ENCODE measurements at places on chromosomes 11 and 22.

- DNase-seq, result no peak
These were observed 820.4 kb downstream of the LUZP2 start for GRCh38 chr11:25317216-25317615.

DNA sequence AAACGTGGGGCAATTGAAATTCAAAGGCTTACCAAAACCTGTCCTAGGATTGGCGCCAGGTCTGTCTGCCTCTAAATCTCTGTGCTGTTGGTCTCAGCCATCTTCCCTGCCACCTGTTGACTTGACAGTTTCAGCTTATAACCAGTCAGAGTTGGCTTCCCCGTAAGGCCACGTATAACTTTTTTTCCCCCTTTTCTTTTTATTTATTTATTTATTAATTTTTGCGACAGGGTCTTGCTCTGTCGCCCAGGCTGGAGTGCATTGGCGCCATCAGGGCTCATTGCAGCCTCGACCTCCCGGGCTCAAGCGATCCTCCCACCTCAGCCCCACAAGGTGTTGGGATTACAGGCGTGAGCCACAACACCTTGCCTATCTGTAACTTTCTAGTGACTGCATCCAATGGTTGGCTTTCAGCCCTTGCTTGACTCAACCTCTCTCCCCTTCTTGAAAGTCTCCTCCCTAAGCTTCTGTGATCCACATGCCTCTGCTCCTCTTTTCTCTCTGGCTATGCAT lies 1.4 kb upstream of the SYVN1 start:
- no peak for DNase-seq

- no peak for DNase-seq
These were observed 541.4 kb upstream of the CCDC90B start for GRCh38 chr11:83827520-83827919.

DNA sequence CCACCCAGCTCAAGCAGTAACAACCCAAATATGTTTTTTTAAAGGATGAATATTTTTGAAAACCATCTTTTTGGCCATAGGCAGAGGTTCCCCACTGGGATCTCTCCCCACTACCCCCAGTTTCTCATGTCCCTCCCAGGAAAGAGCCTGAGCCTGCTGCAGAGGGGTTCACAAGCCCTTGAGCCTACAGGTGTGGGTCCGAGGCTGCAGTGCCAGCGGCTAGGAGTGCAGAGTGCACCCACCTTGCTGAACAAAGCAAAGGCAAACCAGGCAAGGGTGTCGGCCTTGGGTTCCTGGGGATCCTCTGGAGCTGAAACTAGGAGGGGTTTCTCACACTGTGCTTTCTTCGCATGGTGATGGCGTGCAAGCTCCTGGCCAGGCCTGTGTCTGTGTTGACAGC lies 35.0 kb downstream of the GNAZ start:
- DNase-seq, result no peak

DNA sequence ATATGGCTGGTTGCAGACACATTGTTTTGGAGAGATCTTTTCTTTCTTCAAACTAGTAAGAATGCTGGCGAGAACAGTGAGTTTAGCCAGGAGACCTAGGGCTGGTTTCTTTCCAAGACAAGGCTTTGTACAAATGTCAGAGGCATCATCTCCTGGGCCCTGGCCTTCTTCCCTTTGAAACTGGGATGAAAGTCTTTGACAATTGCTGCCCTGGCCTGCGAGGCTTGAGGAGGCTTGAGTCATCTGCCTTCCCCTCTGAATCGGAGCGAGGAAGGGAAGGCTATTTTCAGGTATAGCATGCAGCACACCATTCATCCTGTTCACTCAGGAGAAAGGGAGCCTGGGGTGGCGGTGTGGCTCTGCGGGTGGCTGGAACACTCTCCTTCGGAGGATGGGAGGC lies 21.5 kb upstream of the PARVG start:
- DNase-seq, result no peak

Data from CD8-positive, alpha-beta T cell (primary cell).